ENCODE measurements at places on chromosomes 3 and 15.

DNA sequence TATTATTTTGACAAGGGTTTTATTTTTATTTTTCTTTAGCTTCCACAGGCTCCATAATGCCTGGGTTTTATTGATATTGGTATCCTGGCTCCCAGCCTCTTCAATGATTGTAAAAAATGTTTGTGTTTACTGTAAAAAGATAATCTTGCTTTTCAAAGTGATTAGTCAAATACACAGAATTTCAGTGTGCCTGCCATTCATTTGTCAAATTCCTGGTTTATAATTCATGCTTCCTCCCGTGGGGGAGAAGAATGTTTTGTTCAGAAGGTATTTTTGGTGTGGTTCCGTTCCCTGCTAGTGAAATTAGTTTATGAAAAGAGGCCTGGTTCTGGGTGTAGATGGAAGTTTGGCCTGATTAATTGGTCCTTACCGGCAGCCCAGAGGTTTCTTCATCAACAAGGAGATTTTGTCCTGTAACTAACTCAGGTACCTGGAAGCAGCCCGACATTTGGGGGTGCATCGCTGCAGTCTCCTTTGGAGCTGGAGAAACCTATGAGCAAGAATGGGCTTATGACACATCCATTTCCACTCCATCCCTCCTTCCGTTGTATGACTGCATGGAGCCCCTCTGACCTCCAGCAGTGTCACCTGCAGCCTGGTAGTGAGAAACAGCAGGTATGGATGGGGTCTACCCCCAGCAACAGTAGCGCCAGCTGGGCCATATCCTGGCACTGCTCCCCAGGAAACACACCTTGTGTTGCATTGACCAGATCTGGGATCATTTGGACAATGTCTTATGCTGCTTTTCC lies 101.5 kb downstream of the PGPEP1L start:
- DNase-seq: no peak

DNA sequence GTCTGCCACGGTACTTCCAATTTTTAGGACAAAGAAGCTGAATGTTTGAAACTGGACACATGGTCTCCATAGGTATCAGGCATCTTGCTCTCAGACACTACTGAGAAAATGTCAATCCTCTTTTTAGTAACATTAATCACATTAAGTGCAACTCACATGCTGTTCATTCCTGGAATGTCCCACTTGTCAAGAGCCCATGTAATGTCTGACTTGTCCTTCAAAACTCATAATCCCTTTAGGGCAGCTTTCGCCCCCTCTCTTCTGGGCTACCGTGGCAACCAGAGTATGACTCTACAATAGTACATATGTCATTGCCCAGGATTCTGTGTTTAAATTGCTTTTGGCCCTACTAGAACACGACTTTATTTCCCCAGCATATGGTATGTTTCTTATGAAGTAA lies 12.3 kb downstream of the NUDT16 start:
- no peak for DNase-seq

DNA sequence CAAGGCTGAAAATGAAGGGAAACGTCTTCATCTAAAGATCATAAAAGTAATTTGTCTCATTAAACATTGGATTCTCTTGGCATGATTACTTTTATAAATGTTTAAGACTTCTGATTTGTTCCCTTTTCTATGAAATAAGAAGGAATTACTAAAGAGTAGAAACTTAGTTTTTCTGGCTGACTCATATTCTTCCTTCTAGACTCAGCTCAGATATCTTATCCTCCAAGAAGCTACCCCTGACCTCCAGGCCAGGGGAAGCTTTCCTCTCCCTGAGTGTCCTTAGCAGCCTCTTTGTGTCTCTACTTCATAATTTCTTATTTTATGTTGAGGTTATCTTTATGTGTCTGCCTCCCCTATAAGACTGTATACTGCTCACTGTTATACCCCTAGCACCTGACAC lies 291.9 kb upstream of the STT3B start:
- no peak for DNase-seq

DNA sequence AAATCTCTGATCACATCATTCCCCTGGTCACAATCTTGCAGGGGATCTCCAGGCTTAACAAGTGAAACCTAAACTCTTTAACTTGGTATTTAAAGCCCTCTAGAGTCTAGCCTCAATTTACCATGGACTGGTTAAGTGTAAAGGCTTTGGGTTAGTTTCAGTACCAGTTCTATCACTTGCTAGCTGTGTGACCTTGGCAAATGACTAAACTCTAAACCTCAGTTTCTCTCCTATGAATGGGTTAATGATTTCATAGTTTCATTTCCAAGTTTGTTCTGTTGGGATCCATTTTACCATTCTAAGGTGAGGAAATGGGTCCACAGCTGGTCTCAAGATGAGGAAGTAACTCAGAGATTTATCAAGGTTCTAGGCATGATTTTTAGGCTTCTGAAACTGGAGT lies 38.8 kb upstream of the TIMP4 start:
- no peak for DNase-seq

GRCh38 chr3:28949580-28949979 lies 331.3 kb upstream of the RBMS3 start:
- no peak for DNase-seq

DNA sequence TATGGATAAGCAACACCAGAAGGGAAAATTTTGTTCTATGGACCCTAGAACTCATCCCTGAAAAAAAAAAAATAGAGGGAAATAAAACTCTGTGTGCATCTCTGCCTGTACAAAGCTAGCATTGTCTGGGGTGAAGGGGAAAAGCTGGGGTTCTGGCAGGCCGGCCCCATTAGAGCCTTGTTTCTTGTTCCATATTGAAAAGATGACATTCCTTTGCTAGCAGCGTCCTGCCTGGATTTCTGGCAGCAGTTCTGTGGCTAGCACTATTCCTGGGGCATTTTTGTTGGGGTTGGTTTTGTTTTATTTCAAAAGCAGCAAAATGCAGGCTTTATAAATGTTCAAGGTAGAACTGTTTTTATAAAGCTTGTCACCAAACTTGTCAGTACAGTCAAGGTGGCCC lies 45.2 kb downstream of the RARB start:
- DNase-seq: no peak

- no peak for DNase-seq
These were observed 2.1 kb downstream of the RNF168 start for GRCh38 chr3:196501316-196502044.

- peak; percentile 32 for DNase-seq
These were observed 26.2 kb downstream of the IFT80 start for GRCh38 chr3:160372780-160373179.

DNA sequence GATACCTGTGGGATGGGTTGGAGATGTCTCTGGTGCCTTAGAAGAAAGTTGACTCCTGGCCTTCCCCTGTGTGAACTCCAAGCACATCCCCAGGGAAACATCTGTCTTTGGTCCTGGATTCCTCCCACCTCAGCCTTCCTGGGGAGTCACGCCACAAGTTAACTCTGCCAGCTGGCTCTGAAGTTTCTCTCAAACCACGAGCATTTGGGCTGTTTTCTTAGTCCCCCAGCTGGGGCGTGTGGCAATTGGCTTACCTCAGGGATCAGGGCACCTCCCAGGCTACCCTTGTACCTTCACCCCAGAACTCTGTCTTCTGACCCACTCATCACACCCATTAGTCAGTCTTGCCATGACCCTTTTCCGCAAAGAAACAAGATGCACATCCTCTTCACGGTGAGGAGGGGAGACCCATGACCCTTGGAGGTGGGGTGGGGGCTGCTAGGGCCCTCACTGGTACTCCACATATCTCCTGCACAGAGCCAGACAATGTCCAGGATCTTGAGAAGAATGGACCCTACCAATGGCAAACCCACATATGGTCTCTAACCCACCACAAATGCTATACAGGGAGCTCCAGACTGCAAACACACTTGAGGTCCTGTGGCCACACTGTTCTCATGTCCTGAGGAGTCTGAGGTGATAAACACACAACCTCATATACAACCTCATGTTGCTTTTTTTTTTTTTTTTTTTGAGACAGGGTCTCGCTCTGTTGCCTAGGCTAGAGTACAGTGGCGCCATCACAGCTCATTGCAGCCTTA lies 3.9 kb downstream of the NEIL1 start:
- no peak for DNase-seq

GRCh38 chr3:104635872-104636580 lies 730.7 kb upstream of the ALCAM start:
- DNase-seq: no peak

GRCh38 chr15:84598250-84598649 lies 2.6 kb upstream of the ZSCAN2 start:
- no peak for DNase-seq

GRCh38 chr15:98312913-98313312 lies 335.4 kb upstream of the IGF1R start:
- DNase-seq: no peak

DNA sequence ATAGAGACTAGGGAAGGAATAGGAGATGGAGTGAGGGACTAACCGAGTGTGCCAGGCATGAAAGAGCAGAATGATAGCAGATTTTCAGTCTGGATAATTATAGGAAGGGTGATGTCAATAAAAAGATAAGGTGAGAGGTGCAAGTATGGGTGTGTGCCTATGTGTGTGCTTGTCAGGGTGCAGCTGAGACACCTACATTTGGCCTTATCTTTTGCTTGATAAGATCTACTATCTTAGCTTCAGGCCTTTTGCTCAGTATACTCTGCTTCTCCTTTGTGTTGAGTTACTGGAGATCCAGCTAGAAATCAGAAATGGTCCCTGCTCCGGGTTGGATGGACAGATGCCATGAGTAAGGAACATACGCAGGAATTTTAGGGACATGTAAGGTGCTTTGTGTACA lies 17.4 kb downstream of the ARL14 start:
- DNase-seq: no peak

- DNase-seq: no peak
These were observed 89.2 kb downstream of the CORO2B start for GRCh38 chr15:68667800-68668625.

DNA sequence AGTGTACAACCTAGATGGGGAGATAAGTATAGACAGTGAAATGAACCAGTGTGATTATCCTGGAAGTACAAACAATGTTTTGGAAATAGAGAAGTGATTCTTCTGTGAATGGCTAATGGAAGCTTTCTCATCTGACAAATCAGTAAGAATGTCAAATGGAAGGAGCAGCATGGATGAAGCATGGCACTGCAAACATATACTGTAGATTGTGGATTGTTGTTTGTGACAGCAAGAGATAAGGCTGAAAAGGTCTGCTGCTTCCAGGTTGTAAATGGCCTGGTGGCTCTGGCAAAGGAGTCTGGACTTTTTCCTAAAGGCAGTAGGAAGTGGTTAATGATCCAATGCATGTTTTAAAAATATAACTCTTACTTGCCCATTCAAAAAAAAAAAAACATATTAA lies 71.3 kb downstream of the FBN1 start:
- DNase-seq: no peak

GRCh38 chr3:102113421-102114041 lies 264.2 kb downstream of the NFKBIZ start:
- no peak for DNase-seq

DNA sequence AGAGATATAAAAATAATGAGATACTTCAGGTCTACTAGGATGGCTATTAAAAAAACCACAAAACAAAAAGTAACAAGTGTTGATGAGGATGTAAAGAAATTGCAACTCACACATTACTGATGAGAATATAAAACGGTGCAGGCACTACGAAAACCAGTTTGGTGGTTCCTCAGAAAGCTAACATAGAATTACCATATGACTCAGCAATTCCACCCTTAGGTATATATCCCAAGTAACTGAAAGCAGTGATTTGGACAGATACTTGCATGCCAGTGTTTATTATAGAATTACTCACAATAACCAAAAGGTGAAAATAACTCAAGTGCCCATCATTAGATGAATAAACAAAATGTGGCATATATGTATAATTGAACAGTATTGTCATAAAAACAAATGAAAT lies 87.5 kb upstream of the MELTF start:
- DNase-seq: no peak

- DNase-seq: no peak
These were observed 3.4 kb upstream of the DIS3L start for GRCh38 chr15:66290007-66290406.

DNA sequence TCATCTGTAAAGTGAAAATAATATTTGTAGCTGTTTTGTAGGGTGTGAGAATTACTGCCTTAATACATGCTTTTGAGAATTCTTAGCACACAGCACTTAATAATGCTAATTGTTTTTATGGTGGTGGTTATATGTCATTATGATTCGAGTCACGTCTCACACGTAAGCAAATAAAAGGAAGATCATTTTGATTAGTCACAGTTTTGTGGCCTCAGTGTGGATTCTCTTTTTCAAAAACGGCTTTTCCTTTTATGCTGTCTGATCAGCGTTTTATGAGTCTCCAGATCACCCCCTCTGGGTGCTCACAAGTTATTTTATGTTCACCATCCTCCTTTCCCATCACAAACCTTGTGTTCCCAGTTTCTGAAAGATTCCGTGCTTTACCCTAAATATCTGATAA lies 255.6 kb upstream of the CNTN4 start:
- no peak for DNase-seq

GRCh38 chr3:242602-243355 lies 46.2 kb downstream of the CHL1 start:
- DNase-seq: no peak

DNA sequence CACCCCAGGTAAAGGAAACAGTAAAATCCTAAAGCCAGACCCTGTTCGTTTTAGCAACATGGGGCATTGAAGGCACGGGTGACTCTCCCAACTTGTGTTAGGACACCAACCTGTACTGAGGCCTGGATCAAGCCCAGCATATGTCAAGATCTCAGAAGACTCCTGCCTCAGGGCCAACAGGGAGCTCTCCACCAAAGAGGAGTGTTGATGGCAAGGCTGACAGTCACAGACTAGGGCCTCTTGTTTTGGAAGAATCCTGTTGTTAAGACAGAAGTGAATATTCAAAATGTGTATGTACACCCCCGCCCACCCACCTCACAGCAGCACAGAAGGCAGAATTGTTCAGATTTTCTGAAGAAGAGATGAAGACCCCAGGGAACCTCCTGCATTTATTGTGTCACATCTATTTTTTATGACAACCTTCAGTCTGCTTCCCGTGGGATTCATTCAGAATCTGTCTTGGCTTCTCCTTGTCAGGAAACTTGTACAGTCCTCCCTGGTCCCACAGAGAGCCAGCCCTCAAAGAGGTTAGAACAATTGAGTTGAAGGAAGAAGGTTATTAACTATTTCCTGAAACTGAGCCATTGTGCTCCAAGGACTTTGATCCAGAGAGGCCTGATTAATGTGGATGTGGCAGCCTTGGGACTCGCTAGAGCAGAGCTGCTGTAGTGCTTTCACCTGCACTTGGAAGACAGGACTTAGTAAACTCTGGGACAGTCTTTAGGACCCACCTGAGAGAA lies 61.7 kb upstream of the PLXNA1 start:
- DNase-seq: no peak

Data from GM04504 (cell line).